Kidney (tissue), 22 donors: ENCODE measurements at places on chromosomes 16 and 17.

DNA sequence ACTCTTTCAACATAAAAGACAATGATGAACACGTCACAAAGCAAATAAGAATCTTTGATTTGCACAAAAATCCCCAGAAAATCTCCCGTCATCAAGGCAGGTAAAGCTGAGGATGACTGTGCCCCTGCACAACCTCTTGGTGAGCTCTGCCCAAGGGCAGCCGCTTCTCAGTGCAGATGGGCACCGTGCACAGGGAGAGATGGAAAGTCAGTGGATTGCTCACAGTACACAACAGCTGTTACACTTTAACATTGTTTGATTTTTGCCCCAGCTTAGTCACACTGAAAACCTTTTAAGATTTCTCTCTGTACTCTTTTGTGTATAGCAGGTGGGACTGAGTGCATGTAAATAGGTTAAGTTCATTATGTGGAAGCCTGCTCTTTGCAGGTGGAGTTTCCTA lies 104.2 kb downstream of the CDK5R1 start:
- no peak for DNase-seq

DNA sequence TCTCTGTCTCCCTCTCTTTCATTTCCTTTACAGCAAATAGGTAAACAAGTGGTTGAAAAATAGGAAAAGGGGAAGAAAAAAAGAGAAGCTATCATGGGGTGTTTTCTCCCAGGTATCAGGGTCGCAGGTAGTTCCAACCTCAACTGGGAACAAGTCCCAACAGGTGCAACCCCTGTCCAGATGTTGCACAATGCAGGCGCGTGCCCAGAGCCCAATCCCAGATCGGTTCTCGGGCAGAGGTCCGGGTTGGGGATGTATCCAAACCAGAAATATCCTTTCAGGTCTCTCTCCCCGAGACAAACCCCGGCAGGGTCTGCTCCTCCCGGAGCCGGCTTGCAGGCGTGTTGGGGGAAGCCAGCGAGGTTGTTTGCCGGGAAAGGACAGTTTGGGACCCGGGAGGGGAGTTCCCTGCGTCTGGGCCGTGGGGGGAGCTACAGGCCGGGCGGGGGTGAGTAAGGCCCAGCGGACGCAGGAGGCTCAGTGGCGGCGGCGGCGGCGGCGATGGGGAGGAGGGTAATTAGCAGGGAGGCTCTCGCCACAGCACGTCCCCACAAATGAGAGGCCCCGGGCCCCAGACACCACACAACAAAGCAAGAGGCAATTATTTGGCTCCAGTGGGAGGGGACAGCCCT lies 21.2 kb upstream of the SP6 start:
- DNase-seq = no peak

DNA sequence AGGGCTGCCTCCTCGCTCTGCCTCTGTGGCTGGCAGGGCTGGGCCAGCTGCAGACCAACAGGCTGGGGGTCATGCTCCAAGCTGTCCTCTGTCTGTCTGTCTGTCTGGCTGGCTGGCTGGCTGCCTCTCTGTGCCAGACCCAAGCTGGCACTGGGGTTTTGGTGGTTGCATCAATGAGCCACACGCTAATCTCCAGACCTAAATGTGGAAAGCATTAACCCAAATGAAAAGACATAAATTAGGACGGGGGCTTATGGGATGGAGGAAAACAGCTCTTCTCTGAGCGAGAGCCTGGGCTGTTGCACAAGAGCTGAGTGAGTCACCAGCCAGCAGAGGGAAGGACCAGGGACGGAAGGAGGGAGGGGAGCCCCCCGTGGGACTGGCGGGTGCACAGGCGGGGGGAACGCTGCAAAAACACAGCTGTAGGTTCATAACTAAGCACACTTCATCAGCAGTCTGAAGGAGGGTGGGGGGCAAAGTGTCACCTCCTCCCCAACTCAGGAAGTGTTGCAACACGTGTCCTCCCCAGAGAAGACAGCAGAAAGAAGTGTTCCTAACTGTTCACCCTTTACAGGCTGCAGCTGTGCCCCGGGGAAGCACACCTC lies 83.4 kb downstream of the GAS7 start:
- peak; percentile 92 for DNase-seq

DNA sequence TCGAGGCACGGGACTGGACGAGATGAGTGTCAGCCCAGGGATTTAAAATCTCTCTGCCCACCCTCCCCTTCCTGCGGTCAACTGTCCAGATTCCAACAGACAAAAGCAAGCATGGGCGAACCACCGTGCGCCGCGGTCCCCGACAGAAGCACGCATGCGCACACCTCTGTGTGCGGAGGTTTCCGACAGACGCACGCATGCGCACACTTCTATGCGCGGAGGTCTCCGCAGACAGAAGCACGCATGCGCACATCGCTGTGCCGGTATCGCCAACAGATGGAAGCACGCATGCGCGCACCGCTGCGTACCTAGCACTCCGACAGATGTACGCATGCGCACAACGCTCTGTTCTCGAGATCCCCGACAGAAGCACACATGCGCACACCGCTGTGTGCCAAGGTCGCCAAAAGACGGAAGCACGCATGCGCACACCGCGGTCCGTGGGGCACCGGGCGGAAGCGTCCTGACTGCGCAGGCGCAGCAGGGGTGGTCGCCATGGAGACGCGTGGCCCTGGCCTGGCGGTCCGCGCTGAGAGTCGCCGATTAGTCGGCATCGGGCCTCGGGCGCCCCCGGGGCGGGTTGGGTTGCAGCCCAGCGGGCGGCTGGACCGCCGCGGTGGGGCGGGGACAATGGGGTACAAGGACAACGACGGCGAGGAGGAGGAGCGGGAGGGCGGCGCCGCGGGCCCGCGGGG lies 57.4 kb upstream of the RPH3AL start:
- peak; percentile 100 for DNase-seq

- DNase-seq = no peak
These were observed 3.1 kb upstream of the RAB11FIP4 start for GRCh38 chr17:31388351-31388750.

DNA sequence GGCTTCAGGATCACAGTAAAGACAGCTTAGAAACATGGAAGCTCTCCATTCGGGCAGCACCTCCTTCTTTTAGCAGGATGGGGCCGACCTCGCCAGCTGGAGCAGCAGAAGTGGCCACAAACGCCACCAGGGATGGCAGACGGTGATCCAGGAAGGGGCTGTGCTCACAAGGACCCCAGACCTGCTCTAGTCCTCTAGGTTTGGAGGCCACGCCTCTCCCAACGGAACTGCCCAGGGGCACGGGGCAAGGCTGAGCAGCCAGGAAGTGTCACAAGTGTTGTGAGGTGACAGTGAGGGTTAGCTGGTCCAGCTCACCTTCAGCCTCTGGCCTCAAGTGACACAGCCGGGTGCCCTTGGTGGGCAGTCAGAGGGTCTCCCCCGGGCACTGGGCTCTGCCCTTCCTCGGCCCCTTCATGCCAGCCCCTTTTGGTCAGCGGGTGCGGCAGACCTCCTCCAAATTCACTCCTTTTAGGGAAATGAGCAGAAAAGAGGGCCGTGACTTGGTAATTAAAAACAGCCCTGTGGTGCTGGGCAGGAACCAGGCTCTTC lies 20.4 kb downstream of the CEP295NL start:
- DNase-seq = no peak

- DNase-seq = peak; percentile 51
These were observed 4.5 kb downstream of the CD79B start for GRCh38 chr17:63927464-63928171.

DNA sequence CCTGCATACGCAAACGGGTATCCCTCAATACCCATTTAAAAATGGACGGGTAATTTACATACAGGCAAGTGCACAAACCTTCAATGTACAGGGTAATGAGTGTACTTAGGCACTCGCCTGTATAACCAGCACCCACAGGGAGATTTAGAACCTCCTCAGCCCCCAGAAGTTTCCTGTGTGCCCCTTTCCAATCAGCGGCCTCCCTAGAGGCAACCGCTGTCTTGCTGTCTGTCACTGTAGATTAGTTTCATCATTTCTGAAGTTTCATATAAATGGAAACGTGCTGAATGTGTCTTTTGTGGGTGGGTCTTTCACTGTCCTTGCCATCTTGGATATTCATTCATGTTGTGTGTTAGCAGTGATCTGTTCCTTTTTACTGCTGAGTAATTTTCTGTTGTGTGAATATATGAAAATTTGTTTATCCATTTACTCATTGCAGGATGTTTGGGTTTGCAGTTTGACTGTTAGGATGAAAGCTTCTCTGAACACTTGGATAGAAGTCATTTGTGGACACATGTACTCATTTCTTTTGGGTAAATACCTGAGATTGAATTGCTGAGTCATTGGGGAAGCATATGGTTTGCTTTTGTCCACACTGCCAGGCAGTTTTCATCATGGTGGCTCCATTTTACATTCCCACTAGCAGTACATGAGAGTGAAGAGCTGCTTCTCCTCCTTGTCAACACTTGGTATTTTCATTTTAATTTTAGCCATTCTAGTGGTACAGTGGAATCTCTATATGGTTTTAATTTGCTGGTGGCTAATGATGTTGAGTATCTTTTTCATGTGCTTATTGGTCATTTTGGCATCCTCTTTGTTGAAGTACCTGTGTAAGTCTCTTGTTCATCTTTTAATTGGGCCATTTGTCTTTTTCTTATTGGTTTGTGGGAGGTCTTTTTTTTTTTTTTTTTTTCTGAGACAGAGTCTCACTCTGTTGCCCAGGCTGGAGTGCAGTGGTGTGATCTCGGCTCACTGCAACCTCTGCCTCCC lies 2.1 kb upstream of the ADCY7 start:
- no peak for DNase-seq

- DNase-seq = peak; percentile 96
These were observed 318.3 kb downstream of the SLC39A11 start for GRCh38 chr17:72774236-72774635.

DNA sequence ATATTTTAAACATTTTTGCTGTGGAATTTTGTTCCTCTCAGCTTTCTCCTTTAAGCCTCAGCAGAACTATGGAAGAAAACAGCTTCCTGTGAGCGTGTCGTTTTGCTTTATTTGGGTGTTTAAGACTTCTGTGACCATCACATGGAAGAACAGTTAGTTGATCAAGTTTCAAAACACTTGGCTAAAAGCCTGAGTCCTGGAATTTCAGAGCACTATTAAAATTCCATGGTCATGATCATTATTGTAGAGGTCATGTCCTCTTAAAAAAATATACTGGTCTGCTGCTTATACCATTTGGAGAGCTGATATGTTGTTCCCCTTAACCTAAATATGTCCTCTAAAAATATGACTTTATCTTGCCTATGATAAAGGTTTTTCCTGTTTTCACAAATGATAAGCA lies 12.6 kb upstream of the CDR2 start:
- DNase-seq = no peak

DNA sequence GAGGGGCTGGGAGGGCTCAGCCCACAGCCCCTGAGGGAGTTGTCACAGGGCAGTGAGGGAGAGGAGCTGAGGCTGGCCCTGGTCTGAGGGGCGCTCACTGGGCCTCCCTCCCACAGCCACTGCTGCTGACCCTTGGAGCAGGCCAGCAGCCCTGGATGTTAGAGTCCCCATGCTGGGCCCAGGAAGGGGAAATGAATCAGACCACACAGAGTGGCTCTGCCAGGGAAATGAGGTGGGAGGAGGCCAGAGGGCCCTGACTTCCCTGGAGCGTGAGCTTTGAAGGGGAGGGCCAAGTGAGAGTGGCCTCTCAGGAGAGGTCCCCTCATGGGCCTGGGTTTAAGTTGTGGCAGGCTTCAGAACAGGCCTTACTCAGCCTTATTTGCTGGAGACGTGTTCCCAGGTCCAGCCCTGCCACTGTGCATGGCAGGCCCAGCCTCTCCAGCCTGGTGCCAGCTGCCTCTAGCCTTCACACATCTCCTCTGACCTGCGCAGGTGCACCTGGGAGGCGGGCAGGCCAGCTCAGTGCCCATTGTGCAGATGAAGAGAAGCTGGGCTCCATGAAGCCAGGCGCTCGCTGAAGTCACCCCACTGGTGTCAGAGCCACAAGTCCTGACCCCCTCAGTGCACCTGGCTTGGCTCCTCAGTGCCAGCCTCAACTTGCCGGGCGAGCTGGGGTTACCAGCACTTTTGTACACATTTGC lies 15.4 kb downstream of the GPT2 start:
- DNase-seq = no peak

- no peak for DNase-seq
These were observed 51.9 kb downstream of the C16orf95 start for GRCh38 chr16:87265261-87265660.

DNA sequence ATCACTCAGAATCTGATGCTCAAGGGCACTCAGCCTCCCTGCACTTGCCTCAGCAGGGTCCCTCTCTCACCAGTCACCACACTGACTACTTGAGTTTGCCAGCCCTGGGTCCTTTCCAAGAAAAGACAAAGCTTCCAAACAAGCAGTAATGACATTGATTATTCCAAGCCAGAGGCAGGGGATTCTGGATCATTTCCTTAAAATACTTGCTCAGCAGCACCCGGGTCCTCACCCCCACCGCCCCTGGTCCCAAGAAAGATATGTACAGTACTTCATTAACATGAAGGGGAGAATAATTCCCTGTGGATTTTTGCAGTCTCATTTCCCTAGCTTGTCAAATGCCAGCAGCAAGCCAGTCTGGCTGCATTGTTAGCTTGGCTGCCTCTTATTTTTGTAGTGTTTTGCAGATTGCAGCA lies 83.2 kb upstream of the GNAO1 start:
- DNase-seq = no peak

DNA sequence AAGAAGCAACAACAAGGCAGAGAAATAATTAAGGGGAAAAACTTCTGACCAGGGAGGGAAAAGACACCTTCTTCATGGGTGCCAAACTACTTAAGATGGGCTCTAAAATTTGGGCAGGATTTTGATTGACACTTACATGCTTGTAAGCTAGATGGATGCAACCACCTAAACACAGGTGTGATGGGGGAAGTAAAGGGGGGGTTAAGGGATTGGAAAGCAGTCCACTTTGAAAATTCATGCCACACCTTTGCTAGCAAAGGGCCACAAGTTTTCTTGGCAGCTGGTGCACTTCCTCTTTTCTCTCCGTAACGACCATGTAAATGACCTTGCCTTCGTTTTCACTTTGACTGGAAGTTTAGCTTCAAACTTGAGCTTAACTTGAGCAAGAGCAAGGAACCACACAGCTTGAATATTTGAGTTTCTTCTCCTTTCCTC lies 14.3 kb upstream of the PRKAR1A start:
- no peak for DNase-seq

- DNase-seq = no peak
These were observed 32.4 kb upstream of the CSNK2A2 start for GRCh38 chr16:58230259-58230658.

- DNase-seq = peak; percentile 65
These were observed 40.8 kb downstream of the MRM1 start for GRCh38 chr17:36641877-36642845.

DNA sequence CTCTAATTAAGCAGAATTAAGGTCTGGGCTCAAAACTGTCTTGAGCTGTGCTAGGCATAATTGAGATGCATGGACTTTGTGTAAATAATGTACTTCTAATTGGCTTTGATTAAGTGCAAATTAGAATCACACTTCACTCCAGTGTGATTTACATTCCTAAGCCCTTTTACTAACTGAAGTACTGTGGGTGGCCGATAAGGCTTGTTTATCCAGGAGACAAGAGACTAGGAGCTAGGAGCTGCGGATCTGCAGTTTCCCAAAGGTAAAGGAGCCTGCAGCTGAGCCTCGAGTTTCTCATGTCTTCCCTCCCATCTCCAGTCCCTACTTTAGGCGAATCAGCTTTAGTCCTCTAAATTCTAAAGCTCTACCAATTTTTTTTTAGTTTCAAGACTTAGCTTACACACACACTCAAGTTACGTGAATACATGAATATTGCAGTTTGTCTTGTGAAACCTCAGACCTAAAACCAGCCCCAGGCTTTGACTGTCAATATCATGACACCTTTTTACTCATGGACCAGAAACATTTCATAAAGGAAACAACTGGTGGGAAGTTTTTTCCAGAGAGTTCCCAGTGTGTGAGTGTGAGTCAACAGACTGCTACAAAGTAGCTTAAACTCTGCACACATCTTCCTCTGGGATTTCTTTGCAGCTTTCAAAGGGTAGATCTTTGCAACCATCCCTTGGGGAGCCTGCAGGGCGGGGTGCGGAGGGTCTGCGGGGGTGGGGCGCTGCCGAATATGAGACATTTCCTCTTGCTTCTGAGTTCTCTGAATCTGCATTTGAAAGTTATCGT lies 113.9 kb upstream of the TBX2 start:
- peak; percentile 22 for DNase-seq
